Cardiac septum (tissue), 1 donor: ENCODE measurements at places on chromosomes 16 and 17.

DNA sequence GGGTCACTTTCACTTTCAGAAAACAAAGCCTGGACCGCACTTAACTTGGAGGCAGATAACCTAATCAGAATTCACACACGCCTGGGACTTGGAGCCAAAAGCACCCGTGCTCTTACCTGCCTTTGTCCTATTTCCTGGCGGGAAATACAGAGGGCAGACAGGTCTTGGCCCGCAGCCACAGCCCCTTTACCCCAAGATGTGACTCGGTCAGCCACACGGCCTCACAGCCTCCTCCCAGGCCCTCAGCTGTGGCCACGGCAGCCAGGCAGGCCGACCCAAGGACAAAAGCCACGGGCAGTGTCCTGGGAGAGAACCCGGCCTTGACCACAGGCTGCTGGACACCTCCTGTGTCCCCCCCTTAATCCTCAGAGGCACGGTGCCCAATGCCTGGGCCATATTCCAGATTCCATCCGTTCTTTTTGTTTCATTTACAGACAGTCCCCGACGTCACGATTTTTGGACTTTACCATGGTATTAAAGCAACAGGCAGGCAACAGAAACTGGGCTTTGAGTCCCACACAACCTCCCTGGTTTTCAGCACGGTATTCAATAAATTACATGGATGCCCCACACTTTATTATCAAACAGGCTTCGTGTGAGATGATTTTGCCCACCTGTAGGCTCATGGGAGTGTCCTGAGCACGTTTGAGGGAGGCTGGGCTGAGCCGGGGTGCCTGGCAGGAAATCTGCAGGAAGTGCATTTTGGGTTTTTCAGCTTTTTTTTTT, 30.1 kb upstream of the GAA start:
- DNase-seq, result peak; percentile 77

- peak; percentile 80 for DNase-seq
These were observed 3.4 kb upstream of the MLLT6 start for GRCh38 chr17:38701504-38702165.

- DNase-seq, result no peak
These were observed 104.9 kb downstream of the CEP112 start for GRCh38 chr17:66087073-66087472.

- no peak for DNase-seq
These were observed 17.8 kb upstream of the RNPS1 start for GRCh38 chr16:2285731-2286191.

DNA sequence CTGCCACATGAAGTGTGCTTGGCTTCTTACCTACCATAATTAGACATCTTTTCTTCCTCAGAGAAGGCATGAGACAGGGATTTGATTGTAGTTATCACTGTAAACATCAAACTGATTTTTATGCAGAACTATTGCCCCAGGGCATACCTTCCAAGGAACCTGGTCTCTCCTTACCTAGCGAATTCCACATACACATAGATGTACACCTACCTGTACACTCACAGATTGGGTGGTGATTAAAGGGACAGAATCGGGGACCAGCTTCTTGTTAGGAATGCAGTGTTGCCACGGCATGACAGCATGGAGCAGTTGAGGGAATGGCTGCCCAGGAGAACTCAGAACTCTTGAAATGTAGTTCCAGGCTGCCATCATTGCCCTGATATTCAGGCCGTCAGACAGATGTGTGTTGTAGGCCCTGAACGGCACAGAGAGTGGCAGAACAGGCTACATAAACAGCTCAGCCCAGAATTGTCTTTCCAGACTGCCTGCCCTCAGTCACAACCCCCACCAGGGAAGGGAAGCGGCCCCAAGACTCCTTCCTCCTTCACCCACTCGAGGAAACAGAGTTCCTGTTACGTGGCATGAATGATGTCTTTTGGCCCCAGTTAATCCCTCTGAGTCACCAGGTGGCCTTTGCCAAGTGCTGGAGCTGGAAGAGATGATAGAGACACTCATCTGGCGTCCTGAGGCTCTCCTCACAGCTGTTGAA, 17.8 kb upstream of the NAGLU start:
- DNase-seq, result peak; percentile 89

DNA sequence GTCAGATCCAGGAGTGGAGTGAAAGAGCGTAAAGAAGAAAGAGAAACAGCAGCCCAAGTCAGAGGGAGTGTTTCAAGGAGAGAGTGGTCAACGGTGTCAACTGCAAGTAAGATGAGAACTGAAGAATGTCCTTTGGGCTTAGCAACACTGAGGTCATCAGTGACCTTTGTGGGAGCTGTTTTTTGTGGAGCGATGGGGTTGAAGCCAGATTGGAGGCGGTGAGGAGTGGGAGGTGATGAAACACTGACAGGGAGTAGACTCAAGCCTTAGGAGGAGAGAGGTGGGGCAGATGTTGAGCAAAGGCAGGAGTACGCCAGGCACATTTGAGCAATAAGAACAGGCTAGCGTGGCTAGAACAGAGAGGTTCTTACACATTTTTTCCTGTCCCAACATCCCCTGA, 103.7 kb upstream of the GNAO1 start:
- DNase-seq, result no peak

DNA sequence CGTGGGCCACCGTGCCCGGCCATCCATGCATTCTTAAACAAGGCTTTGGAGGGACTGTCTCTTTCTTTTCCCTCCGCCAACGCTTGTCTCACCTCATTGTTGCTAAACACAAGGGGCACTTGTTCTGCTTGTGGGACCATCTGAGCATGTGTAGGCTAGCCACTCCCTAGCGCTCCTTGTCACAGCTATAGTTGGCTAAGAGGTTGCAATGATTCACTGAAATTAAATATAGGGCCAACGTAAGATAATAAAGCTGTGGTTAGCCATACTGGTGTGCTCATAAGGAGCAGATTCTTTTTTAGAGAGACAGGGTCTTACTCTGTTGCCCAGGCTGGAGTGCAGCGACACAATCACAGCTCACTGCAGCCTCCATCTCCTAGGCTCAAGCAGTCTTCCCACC, 41.2 kb downstream of the KIAA0513 start:
- no peak for DNase-seq

GRCh38 chr17:77596491-77597417, 361.7 kb upstream of the TNRC6C start:
- no peak for DNase-seq

GRCh38 chr16:85750146-85750826, 610 bp downstream of the C16orf74 start:
- DNase-seq, result no peak

DNA sequence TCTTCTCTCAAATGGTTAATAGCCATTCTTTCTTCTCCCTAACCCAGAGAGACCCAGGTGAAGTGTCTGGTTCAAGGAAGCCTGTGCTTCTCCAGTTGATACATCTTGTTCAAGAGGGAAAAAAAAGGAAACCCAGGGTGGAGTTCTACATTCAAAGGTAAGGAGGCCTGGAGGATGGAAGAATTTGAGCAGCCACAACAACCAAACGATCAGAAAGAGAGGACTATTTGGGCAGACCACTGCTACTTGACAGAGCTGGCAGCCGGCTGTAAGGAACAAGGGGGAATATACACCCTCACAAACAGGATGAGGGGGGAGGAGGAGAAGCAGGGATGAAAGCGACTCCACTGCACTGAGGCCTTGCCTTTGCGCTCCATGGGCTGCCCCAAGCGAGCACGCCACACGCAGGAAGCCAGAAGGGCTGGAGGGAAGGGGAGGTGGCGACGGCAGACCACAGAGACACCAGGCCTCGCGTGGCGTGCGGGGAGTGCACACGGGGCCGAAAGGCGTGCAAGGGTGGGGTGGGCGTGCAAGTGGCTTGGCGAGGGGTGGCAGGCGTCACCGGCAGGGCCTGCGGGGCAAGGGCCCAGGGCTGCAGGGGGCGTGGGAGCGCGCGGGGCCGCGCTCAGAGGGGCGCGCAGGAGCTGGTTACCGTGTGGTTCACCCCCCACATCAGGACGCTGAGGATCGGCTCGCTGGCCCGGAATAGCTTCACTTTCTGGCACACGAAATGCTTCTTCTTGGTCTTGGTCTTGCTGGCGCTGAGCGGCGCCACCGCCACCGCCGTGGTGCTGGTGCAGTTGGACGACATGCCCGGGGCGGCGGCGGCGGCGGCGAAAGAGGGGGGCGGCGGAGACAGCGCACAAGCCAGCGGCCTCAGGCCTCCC, 499 bp downstream of the PIP4K2B start:
- peak; percentile 78 for DNase-seq

GRCh38 chr16:81040842-81041241, 5.2 kb downstream of the ATMIN start:
- DNase-seq, result no peak

GRCh38 chr16:64910356-64910755, 211.5 kb downstream of the CDH11 start:
- DNase-seq, result peak; percentile 79

DNA sequence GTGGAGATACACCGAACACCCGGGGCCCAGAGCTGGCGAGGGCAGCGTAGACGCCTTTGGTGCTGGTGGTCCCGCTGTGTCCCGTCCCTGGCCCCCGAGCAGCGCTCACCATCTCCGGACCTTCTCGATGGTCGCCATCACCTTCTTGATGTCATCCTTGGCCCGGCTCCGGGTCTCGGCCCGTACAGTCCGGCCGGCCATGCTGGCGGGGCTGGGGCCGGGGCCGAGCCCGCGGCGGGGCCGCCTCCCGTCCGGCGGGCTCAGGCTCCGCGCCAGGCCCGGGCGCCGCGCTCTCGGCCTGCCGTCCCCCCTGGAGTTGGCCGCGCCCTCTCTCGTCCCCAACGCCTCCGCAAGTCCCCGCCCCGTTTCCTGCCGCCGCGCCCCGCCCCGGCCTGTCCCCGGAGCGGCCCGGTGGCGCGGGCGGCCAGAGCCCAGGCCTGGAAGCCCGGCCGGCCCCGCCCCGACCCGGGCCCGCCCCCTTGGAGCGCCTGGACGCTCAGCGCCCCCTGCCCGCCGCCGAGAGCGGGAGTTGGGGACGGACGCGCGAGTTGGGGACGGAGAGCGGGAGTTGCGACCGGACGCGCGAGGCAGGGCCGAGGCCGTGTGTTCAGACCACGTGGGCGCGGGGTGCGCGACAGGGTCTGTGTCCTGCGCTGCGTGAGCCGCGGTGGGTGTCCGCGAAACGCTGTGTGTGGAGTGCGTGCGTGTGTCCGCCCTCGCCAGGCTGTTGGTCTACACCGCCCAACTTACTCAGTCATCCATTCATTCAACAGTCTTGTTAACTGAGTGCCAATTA, at the start of gene BCL7C:
TSS of gene BCL7C (minus strand) at position 334 of the 796 bp plus-strand sequence. CDS start at position 201, 133 bp downstream.
- DNase-seq, result peak; percentile 97

GRCh38 chr16:2835638-2836493, 5.8 kb downstream of the ZG16B start:
- DNase-seq, result no peak

DNA sequence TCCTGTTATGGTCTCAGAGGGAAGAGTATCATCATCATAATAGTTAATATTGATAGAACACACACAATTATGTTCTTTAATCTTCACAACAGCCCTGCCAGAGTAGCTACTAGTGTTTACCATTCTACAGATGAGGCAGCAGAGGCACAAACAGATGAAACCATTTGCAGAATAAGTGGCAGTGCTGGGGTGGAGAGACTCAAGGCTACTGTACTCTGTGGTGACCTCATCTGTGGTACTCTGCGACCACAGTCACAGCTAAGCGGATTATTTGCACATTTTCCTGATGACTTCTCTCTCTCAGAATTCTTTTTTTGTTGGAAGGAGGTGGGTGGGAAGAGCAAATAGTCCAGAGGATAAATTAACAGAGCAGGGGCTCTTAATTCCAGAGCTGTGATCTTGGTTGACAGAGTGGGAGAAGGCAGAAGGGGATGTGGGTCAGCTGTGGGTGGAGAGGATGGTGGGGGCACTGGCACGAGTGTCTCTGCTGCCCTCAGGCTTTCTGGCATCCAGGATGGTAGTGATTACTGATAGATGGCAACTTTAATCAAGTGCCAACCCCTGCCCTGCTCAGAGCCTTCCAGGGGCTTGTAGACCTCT, 41.8 kb downstream of the MRM1 start:
- DNase-seq, result no peak

- DNase-seq, result no peak
These were observed 15.1 kb downstream of the NGFR start for GRCh38 chr17:49510059-49510719.

DNA sequence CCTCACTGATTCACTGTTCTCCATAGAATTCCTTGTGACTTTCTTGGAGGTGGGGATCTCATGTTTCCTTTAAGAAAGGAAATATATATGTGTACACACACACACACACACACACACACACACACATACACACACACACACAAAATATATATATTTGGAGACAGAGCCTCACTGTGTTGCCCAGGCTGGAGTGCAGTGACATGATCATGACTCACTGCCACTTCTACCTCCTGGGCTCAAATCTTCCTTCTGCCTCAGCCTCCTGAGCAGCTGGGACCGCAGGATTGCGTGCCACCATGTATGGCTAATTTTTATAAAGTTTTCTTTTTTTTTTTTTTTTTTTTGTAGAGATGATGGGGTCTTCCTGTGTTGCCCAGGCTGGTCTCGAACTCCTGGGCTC, 45.9 kb downstream of the CDH13 start:
- DNase-seq, result no peak

DNA sequence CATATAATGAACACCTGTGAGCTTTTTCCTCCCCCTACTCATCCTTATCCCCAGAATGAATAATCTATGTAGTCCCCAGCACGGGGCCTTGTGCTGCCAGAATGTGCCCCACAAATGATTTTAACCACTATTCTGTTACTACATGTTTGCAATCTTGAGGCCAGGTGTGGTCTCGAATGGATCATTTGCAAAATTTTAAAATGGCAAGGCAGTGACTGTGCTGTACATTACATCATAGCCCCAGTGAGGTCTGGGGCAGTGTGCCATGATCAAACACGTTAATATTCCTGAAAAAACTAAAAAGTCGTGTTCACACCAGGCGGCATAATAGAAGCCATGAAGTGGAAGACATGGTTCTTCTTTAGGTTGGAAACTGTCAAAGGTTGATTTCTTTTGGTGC, 479.9 kb upstream of the EEF2KMT start:
- DNase-seq, result no peak

- DNase-seq, result no peak
These were observed 62.4 kb upstream of the MARCHF10 start for GRCh38 chr17:62870552-62870971.

GRCh38 chr17:44216694-44217093, 2.8 kb downstream of the UBTF start:
- DNase-seq, result no peak

- DNase-seq, result peak; percentile 79
These were observed 91.6 kb downstream of the XYLT1 start for GRCh38 chr16:17379121-17379571.

DNA sequence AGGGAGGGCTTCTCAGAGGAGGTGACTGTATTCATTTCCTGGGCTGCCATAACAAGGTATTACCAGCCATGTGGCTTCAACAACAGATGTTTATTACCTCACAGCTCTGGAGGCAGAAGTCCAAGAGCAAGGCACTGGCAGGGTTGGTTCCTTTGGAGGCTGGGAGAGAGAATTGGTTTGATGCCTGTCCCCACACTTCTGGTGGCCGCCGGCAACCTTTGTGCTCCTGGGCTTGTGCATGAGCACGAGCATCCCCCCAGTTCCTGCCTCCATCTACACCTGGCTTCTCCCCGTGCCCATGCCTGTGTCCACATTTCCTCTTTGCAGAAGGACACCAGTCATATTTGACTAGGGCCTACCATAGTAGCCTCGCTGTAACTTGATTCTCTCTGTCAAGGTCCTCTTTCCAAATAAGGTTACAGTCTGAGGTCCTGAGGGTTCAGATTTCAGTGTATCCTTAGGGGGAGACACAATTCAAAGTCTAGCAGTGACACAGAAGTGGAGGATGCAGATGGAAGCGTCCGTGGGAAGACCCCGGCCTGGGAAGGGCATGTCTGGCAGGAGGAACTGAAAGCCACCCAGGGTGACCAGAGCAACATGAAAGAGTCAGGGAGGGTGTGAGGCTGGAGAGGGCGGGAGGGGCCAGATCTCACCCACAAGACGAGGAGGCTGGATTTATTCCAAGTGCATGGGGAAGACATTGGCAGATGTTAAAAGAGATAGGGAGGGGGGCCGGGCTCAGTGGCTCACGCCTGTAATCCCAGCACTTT, 188.2 kb upstream of the HSBP1 start:
- no peak for DNase-seq
